Small intestine (tissue), 16 donors: ENCODE measurements at places on chromosomes 13 and 19. TPM values are rescaled to one million over a fixed set of nuclear protein-coding genes. Genes with fewer than 3 reads are reported as not detected.

DNA sequence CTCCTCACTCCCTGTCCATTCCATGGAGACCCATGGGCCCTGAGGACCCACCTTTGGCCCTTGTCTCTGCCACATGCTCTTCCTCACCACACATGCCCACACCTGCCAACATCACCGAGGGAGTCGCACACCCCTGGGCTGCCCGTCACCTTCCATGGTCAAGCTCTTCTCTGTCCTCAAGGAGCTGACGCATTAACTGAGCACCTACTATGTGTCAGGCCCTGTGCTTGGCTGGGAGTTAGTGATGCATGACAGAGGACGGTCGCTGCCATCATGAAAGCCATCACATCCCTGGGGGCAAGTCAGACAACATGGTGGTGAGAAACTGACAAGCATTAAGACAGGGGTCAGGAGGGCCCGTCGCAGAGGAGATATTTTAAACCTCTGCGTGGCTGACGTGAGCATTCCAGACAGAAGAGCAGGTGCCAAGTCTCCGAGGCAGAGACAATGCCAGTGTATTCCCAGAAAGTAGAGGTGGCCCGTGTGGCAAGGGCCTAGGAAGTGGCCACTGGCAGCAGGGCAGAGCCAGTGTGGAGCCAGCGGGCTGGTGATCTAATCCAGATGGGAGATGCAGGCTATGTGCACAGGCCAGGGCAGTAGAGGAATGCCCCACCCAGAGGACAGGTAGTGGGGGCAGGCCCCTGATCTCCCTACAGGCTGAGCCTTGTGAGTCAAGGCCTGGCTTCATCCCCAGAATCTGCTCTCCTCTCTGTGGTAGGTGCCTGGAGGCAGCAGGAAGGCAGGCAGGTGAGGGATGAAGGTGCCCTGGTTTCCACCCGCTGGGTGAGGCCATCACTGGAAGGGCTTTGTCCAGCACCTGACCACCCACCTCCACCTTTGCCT is 21.2 kb downstream of the ELAVL1 start:
- peaks cover 96% of the 10 kb centered on the region for H3K36me3 ChIP-seq
- H3K4me3 ChIP-seq, result no peak overlapping the region
- H3K27ac ChIP-seq, result no peak overlapping the region
- no peaks in the 10 kb centered on the region for H3K27me3 ChIP-seq

DNA sequence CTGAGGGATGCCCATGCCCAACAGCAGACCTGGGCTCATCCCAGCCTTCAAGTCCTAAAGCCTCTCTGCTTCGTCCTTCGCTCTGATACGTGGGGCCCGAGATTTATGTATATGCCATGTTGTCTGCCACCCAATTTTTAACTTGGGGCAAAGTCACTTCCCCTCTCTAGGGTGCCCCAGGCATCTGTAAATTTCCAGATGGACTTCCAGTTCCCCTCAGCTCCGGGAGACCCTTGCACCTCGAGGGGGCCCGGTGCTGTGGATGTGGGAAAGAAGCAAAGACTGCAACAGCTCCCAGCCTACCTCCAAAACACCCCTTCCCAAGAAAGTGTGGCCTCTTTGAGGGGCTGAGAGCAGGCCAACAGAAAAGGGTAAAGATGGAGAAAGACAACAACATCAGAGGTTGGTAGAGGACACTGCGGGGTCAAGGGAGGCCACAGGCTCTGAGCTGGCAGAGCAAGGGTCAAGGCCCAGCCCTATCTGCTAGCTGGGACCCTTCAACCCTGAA is 97.4 kb downstream of the STK24 start:
- no peaks in the 10 kb centered on the region for H3K27me3 ChIP-seq
- no peak for DNase-seq
- H3K27ac ChIP-seq, result no peak overlapping the region
- no peak overlapping the region for H3K4me3 ChIP-seq
- H3K4me1 ChIP-seq, result peaks cover 20% of the 10 kb centered on the region
- peaks cover under 1% of the 10 kb centered on the region for H3K36me3 ChIP-seq

- no peak overlapping the region for H3K4me3 ChIP-seq
- H3K27ac ChIP-seq, result no peak overlapping the region
- no peak for DNase-seq
- H3K27me3 ChIP-seq, result no peaks in the 10 kb centered on the region
- no peaks in the 10 kb centered on the region for H3K4me1 ChIP-seq
Observed at GRCh38 chr13:52975969-52976368, 52.6 kb upstream of the OLFM4 start.

DNA sequence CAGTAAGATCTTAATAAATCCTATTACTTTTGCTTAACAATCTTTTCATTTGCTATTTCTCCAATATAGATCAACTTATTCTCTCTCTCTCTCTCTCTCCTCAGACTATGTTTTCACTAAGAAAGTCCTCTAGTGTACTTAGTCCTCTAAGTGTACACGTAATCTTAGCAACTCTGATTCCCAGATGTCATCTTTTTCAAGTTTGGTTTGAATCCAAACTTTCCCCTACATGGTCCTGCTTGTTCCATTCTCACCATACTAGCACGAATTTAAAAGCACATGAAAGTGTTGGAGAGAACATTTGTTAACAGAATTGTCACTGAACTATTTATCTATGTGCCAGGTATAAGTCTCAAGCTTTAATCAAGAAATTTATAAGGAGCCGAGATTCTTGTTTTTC is 202.9 kb downstream of the SPRY2 start:
- H3K27me3 ChIP-seq, result no peaks in the 10 kb centered on the region
- H3K4me3 ChIP-seq, result no peak overlapping the region
- H3K4me1 ChIP-seq, result peaks cover 16% of the 10 kb centered on the region
- no peak for DNase-seq
- H3K27ac ChIP-seq, result no peak overlapping the region

The IRGC gene
- polyA plus RNA-seq, result not detected

The SLITRK1 gene
- polyA plus RNA-seq, result not detected
